BJ (cell line): ENCODE measurements at places on chromosomes 4 and X.

DNA sequence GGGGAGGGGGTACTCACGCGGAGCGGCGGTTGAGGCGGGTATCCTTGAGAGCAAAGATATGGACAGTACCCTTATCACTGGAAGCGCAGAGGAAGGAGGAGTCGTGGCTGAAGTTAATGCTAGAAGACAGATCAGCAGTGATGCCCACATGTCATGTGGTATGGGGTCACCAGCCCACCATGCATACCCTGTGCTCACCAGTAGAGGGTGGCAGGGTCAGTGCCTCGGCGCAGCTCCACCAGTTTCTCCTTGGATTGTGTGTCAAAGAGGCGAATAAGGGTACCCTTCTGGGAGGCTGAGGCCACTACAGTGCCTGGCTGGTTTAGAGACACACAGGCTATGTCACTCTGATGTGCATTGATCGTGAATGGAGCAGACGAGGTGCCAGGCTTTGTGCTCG is 1.5 kb upstream of the PRAF2 start:
- no peak for DNase-seq

DNA sequence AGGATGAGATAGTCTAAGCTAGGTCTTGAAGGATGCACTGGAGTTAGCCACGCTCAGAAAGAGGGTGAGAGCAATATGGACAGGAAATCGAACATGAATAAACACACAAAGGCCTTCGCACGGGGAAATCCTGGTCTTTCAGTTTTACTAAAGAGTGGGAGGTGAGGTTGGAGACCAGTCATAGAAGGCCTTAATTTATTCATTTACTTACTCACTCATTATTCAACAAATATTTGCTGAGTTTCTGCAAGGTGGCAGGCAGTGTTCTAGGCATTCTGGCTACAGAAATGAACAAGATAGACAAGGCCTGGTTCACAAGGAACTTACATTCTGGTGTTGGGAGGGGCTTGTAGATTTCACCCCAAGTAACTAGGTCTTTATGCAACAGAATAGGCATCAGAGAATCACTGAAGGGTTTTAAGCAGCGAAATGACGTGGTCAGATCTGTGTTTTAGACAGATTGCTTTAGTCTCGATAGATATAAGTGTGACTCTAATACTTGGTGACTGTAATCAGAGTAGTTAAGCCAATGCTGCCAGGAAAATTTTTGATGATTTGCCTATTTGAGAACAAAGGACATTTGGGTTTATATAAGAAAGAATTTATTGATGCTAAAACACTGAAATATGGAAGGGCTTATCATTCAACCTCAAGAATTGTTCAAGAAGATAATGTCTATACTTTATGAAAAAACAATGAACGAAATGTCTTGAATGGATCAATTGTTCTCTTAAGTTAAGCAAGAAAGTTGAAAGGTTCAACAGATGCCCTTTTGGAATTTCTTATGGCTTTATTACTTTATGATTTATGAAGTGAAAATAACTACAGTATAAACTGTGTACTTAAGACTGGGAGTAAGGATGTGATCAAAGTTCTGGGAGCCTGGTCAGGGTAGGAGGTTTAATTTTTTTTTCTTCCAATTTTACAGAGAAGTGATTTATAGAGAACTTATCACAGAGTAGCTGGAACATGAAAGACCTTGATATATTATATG is 184.4 kb upstream of the CASK start:
- DNase-seq = no peak

DNA sequence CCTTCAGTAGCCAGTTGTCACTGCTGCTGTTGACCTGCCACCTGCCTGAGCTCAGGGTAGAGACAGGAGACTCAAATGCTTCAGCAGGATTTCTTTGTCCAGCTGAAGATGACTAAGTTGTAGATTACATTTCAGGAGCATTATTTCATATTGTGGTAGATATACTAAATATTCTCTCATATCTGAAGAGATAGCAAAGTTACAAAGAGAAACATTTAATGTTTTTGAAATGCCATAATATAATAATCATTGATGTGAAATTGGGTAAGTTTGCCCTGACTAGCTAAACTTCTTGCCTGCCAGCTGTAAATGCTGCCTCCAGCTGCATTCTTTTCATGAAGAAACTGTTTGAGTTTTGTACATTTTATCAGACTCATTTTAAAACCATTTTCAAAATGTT is 247.6 kb upstream of the CNKSR2 start:
- no peak for DNase-seq

DNA sequence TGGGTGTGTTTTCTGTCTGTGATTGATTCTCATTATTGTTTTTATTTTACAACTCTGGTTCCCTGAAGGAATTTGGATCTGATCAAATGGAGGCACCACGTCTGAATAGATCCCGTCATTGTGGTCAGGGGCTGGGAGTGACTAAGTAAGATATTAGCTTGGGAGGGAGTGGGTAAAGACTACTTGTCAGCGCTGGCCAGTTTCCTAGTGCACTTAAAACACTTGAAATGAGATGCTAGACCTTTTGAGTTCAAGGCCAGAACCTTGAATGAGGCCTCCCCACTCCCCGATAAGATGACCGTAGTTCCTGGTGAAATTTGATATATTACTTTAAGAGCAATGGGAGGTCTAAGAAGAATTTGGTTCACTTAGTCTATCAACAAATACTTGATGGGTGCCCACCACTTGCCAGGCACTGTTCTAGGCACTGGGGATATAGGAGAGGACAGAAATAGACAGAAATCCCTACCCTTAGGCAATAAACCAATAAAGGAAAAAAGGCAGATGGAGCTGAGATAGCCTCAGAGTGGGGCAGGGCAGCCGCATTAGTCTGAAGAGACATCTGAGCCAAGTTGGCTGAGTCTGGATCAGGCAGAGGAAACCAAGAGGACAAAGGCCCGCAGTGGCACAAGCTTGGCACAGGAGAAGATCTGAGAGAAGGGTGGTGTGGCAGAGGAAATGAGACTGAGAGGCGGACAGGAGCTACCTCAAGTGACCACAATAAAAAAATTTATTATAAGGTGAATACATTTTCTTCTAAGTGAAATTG is 11.8 kb downstream of the FAM184B start:
- no peak for DNase-seq

GRCh38 chrX:41189156-41189555 is 103.9 kb downstream of the USP9X start:
- DNase-seq = no peak

GRCh38 chrX:36087366-36087765 is 167.8 kb downstream of the CFAP47 start:
- DNase-seq = no peak

DNA sequence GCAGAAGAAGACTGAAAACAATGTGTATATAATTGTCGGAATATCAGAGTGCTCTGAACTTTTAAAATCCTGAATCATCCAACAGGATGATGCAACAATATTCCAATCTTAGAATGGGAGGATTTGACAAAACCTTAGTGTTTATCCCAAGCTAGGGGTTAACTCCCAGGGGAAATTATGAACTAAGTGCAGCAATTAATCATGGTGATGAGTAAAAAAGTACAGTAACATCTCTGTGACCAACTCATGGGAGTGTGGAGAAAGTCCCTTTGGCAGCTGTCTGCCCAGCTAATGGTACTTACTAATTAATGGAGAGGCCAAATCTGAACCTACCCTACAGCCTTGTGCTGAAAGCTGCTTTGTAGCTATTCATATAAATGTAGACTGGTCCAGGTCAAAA is 257.6 kb upstream of the DDX53 start:
- DNase-seq = peak; percentile 10

GRCh38 chr4:87005690-87006425 is 71.0 kb downstream of the AFF1 start:
- no peak for DNase-seq

DNA sequence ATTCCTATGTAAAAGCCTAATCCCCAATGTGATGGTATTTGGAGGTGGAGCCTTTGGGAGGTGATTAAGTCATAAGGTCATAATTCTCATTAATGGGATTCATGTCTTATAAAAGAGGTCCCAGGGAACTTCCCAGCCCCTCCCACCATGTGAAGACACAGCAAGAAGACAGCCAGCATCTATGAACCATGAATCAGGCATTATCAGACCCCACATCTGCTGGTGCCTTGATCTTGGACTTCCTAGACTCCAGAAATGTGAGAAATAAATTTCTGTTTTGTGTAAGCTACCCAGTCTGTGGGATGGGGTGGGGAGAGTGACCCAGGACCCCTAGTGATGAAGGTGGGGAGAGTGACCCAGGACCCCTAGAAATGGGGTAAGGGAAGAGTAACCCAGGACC is 6.1 kb upstream of the DAPP1 start:
- no peak for DNase-seq

GRCh38 chr4:94802091-94802490 is 44.3 kb downstream of the BMPR1B start:
- no peak for DNase-seq

DNA sequence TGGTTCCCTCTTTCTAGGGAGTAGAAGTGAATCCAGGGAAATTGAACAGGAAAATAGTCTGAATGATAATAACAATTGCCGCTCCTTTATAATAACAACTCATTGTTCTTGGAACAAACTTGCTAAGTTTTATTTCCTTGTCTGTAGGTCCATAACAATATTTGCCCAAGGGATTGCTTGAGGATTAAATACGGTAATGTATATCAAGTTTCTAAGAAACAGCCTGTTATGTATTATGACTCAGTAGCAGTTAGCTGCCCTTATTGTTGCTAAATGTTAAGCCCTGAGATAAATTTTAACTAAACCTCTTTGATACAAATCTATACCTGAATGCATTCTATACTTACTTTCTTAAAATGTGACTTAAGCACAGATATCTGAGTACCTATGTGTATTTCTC is 215.9 kb upstream of the AADAT start:
- no peak for DNase-seq

DNA sequence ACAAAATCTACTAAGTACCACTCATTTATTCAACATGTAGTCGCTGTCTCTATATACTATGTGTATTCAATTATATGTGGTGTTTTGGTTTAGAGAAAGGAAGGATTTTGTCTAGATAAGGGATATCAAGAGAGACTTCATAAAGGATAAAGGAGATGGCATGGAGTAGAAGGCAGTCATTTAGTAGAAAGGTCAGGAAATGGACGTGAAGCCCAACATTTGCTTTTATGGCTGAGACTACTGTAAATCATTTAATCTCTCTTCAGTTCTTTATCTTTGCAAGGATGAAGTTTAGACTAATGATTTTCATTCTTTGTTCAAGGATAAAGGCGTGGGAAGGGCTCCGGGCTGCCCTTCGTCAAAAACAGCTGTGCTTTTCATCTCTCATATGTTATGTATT is 25.2 kb downstream of the IL2 start:
- DNase-seq = no peak

- no peak for DNase-seq
These were observed 70.7 kb downstream of the REELD1 start for GRCh38 chr4:146285037-146285436.

DNA sequence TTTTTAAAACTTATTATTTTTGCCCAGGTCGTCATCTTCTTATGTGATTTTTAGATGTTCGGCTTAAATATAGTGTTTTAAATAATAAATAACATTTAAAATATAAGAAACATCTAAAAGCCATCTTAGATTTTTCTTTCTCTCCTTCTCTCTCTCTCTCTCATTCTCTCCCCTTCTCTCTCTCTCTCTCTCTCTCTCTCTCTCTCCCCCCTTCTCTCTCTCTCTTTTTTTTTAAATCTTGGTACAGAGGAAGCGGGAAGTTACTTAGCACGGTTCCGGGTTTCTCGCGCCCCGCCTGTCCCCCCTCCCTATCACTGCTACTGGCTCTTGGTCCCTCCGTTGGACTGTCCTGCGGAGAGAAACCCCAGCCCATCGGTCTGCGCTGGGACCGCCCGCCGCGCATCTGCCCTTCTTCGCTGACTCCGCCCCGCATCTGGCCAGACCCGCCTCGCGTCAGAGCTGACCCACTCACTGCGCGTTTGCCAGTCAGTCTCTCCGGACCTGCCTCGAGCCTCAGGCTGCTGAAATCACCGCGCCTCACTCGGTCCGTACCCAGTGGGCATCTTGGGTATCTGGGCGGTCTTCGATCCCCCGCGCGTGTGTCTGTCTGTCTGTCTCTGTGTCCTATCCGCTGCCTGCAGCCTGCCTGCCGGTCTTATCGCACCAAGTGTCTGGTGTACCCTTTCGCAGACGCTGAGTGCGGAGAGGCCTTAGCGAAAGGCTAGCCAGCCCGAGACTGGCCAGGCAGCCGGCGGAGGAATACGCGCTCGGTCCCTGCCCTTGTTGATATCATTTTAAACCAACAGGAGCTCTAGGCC is at the start of gene PABPC5:
Gene PABPC5, plus strand, starts transcription at position 489 of the 818 bp plus-strand sequence. CDS start 739 bp downstream, outside the sequence.
- peak; percentile 66 for DNase-seq

- no peak for DNase-seq
These were observed 38.4 kb downstream of the CPLX1 start for GRCh38 chr4:787561-787981.

DNA sequence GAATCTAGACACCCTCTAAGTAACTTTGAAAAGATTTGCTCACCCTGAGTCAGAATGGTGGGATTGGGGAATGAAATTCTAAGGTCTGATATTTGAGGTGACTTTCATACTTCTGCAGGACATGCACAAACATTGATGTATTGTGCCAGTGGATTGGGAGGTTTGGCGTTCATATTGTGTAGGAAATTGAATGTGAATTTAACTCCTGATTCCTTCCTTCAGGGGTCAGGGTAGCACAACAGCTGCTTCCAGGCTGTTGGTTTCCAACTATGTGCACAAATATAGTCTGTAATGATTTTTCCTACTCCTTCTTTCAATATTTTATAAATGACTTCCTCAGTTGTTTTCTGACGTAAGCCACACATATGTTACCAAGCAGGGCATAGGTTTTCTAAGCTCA is 3.1 kb downstream of the IL1RAPL1 start:
- no peak for DNase-seq

- no peak for DNase-seq
These were observed 120.2 kb upstream of the PJA1 start for GRCh38 chrX:69285401-69285877.

- DNase-seq = no peak
These were observed 63.1 kb downstream of the ANOS1 start for GRCh38 chrX:8668813-8669212.

DNA sequence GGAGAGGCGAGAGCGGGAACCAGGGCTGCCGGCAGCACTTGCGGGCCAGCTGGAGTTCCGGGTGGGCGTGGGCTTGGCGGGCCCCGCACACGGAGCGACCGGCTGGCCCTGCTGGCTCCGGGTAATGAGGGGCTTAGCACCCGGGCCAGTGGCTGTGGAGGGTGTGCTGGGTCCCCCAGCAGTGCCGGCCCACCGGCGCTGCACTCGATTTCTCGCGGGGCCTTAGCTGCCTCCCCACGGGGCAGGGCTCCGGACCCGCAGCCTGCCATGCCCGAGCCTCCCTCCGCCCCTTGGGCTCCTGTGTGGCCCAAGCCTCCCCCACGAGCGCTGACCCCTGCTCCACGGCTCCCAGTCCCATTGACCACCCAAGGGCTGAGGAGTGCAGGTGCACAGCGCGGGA is 25.2 kb upstream of the KIT start:
- no peak for DNase-seq

GRCh38 chr4:74451214-74451661 is 6.3 kb downstream of the AREG start:
- no peak for DNase-seq

GRCh38 chr4:174236359-174236758 is 47.1 kb downstream of the FBXO8 start:
- DNase-seq = no peak

- no peak for DNase-seq
These were observed 7.0 kb upstream of the CDKN2AIP start for GRCh38 chr4:183437452-183437851.

GRCh38 chr4:63233671-63234070 is 1175.6 kb downstream of the TECRL start:
- DNase-seq = no peak

- no peak for DNase-seq
These were observed 46.3 kb upstream of the ADGRG2 start for GRCh38 chrX:19168609-19169008.

- no peak for DNase-seq
These were observed 16.8 kb downstream of the OCRL start for GRCh38 chrX:129556806-129557315.
